ENCODE measurements at places on chromosomes 5 and 9.

GRCh38 chr9:81596679-81597418 is 92.5 kb downstream of the TLE1 start:
- no peak for DNase-seq

- DNase-seq, result no peak
Observed at GRCh38 chr5:75890546-75890945, 173.3 kb upstream of the POC5 start.

DNA sequence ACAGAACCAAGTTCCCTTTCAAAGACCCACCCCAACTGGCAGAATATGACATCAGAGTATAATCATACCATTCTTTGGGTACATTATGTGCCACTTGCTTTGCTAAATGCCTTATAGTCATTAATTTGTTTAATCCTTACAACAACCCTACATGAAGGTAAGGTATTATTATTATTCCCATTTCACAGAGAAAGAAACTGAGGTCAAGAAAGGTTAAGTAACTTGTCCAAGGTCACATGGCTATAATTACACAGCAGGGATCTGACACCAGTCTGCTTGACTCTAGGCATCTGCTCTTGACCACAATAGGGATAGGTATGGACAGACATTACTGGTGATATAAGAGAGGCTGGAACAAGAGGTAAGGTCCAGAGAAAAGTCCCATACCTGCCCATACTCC is 1.2 kb downstream of the FCHSD1 start:
- no peak for DNase-seq

DNA sequence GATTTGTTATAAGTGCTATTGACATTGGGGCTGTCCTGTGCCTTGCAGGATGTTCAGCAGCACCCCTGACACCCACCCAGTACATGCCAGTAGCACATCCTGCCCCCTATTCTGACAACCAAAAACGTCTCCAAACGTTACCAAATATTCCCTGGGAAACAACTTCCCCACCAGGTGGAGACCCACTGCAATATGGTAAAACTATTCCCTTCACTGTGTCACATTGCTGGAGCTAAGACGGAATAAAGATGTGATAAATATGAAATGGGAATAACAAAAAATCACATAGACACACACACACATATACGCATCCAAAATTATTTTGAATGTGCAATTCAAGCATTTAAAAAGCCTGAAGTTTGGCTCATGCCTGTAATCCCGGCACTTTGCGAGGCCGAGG is 874.3 kb upstream of the DMAC1 start:
- DNase-seq, result no peak

DNA sequence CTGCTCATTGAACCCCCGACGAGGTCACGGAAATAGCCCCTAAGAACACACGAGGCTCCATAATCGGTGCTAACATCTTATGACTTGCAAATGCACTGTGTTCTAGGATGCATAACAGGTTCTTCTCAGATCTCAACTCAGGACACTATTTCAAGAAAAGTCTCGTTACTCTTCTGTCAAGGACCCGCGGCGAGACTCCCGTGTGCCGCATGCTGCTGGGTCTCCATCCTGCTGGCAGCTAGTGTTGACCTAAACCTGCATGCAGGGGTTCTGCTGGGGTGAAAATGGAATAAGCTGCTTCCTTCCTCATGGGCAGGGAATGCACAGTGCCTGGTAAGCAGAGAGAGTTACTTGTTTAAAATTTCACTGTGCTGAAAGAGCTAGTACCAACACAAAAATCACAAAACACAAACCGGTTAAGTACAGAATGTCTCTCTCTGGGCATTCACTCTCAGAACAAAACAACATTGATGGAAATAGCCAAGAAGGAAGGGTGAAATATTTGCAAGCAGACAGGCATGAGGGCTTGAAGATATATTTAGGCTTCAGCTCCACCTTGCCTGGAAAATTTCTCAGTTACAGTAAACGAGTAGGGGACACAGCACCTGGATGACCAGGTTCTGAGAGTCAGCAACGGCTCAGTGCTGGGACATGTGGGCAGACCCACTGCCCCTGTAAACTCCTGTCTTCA is 416.5 kb downstream of the GADD45G start:
- DNase-seq, result no peak

DNA sequence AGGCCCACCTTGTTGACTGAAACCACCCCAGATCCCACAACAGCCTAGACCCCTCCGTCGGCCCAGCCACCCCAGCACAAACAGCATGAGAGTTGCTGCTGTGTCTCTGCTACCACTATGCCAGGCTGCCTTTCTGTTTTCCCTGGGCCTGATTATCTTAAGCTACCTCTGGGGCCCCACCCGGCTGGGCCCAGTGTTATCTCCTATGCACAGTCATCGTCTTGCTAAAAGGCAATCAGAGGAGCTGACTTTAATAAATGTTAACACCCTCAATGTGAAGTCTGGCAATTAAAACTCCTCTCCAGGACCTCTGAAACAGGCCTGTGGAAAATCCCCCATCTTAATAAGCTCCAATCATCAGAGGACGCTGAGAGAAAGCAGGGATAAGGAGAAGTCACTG is 144.9 kb downstream of the FAM114A2 start:
- DNase-seq, result no peak

- no peak for DNase-seq
Observed at GRCh38 chr5:72497823-72498222, 9.4 kb downstream of the ZNF366 start.

GRCh38 chr5:142159354-142159753 is 50.8 kb downstream of the NDFIP1 start:
- no peak for DNase-seq

GRCh38 chr9:106981396-106982287 is 118.7 kb downstream of the ZNF462 start:
- DNase-seq, result no peak

DNA sequence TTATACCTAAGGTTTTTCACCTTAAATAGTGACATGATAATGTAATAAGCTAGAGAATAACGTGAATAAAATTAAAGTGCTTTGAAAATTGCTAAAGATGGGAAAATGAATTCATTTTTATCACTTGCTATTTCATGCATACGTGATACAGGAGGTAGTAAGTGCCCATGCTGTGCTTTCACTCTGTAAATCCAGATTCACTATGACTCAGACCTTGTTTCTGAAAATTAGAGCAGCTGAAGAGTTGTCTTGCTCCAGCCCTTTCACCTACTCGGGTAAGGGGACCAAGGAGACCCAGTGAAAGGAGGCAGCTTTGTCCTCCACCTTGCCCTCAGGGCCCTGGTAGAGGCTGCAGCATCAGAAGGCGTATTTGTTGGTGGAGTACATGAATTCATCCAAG is 87.9 kb downstream of the ANKH start:
- no peak for DNase-seq

DNA sequence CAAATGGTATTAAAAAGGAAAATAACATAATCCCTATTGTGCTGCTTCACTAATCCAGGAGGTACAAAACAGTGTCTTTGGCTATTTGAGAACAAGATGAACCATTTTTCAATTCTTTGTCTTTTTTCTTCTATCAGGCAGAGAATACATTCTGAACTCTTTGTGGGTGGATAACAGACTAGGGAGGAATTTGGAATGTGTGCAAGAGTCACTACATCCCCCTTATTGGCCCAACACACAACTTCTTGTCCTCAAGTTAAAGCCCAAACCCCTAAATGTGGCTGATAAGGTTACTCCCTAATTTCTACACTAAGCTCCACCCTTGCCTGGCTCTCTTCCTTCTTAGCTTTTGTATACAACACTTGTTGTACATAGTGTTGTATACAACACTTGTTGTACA is 342.7 kb upstream of the RFX3 start:
- no peak for DNase-seq

GRCh38 chr5:3845230-3845629 is 249.6 kb downstream of the IRX1 start:
- no peak for DNase-seq

DNA sequence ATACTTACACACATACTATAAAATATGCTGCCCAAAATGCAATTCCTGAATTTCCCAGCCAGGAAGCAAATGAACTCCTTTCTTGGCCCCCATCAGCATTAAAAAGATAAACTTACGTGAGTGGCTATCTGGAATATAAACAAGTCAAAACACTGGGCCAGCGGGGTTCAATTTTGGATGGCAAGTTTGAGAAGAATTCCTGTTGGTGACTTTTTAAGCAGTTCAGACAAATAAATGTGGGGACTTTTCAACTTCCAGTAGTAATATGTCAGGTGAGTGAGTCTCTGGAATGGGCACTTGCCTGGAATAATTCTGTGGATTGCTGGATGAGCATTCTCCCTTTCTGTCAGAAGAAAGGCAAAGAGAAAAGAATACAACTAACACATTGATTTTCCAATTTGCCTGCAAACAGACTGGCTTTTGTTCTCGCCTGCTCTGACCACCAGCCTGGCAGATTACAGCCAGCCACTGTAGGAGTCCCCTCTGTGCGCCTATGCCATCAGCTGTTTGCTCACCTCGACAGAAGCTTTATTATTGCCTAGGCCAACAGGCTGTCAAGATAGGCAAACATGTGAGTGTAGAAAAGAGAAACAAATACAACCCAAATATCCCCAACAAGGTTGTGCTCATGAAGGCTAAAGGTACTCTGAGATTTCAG is 78.6 kb downstream of the MRPS27 start:
- DNase-seq, result no peak

DNA sequence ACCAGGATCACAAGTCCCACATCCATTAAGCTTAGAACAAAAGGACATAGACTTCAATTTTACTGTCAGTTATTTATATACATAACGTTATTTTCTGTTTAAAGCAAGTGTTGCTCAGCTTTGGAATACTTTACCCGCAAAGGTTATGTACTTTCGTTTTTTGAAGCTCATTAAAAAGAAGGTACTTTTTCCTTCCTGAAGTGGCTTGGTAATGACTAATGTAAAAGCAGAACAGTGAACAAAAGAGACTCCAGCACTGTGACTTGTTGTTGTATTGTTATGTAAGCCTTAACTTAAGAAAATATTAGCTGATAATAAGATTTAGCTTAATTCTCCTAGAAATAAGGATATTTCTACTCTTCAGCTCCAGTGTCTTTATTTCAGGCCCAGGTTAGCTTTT is 97.3 kb upstream of the SLCO6A1 start:
- DNase-seq, result no peak

DNA sequence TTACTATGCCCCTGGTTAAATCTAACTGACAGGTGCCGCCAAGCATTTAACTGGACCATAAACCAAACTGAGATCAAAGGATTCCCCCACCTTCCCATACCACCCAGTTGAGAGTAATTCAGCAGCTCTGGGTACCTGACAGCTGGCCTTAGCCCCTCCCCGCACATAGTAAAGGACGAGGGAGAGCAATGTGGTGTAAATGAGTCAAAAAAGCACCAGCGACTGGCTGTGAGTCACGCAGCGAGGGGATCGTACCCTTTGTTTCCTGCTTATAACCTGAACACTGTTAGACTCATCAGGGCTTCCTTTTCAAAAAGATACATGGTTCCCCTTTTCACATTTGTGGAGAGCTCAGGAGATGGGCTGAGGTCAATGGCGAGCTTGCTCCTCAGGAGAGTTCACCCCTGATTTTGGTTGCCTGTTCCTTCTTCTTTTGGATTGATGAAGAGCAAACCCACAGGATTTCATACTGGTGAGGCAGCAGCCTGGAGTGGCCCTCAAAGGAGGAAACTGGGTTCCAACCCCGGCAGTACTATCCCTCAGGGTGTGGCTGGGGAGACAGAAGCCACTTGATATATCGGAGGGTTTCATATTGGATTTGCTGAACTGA is 71.5 kb downstream of the ANKRD33B start:
- DNase-seq, result peak; percentile 53

GRCh38 chr5:116359592-116359991 is 215.0 kb downstream of the SEMA6A start:
- DNase-seq, result no peak

- DNase-seq, result no peak
Observed at GRCh38 chr5:99945478-99946442, 589.4 kb upstream of the FAM174A start.

GRCh38 chr5:33338336-33339110 is 102.2 kb upstream of the TARS1 start:
- no peak for DNase-seq

GRCh38 chr5:55062039-55062779 is 38.2 kb downstream of the GZMK start:
- peak; percentile 3 for DNase-seq

GRCh38 chr9:112112941-112113681 is 62.0 kb downstream of the SUSD1 start:
- no peak for DNase-seq

DNA sequence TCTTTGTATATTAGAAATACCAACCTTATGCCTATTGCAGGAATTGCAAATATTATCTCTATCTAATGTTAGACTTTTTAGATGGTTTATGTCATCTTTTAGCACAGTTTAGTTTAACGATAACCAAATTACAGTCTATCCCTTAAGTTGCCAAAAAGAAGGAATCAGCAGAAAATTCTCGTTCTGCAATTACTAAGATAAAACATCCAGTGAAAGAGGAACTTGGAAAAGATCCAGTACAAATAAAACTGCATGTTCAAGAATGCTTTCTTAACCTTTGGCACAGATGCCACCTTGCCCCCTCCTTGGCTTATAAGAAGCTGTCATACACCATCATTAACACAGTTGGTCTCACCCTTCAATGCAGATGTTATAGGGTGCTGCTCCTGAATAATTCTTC is 124.0 kb downstream of the SEMA5A start:
- DNase-seq, result no peak

DNA sequence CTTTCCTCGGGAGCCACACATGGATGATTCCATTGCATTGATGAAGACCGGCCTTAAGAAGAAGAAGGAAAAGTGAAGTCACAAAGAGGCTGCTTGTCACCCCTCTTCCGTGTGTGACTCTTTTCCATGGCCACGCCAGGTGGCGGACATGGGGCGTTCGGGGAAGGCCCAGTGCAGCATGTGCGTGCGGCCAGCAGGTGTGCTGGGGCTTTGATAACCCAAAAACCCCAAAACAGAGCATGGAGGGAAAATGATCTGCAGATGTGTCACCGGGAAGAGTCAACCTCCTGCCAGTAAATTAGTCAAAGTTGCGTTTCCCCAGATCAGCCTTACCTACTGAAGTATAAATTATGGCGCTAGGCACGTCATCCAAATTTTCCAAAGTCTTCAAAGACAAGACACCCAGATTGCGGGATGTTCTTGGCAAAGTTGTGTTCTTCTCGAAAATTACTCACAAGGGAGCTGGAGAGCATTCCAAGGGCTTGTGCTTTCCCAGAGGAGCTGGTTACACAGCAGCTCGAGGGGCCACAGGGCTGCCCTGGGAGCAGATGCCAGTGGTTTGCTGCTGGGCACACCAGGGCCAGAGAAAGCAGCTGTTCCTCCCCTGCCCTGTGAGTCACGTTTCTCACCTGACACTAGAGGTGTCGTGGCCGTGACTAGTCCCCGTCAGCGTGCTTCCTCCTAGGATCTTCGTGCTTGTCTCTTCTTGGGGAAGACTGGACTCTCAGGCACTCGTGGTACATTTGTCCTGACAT is 53.9 kb downstream of the IRX2 start:
- DNase-seq, result no peak

- no peak for DNase-seq
Observed at GRCh38 chr9:104142799-104143549, 48.9 kb downstream of the SMC2 start.

GRCh38 chr5:61817472-61818326 is 485.6 kb downstream of the ZSWIM6 start:
- no peak for DNase-seq
